ENCODE measurements at places on chromosomes 11 and 22.

DNA sequence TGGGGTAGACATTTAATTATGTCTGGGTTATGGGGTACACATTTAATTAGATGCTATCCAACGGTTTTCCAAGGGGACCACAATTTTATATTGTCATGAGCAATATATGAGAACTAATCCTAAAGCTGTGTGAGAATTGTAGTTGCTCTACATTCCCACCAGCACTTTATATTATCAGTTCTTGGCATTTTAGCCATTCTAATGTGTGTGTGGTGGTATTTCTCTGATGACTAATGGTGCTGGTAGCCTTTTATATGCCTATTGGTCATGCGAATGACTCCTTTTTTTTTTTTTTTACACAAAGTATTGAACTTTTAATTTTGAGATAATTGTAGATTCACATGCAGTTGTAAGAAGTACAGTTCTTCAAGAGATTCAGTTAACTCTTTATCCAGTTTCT is 26.2 kb downstream of the TMEM135 start:
- DNase-seq = no peak

DNA sequence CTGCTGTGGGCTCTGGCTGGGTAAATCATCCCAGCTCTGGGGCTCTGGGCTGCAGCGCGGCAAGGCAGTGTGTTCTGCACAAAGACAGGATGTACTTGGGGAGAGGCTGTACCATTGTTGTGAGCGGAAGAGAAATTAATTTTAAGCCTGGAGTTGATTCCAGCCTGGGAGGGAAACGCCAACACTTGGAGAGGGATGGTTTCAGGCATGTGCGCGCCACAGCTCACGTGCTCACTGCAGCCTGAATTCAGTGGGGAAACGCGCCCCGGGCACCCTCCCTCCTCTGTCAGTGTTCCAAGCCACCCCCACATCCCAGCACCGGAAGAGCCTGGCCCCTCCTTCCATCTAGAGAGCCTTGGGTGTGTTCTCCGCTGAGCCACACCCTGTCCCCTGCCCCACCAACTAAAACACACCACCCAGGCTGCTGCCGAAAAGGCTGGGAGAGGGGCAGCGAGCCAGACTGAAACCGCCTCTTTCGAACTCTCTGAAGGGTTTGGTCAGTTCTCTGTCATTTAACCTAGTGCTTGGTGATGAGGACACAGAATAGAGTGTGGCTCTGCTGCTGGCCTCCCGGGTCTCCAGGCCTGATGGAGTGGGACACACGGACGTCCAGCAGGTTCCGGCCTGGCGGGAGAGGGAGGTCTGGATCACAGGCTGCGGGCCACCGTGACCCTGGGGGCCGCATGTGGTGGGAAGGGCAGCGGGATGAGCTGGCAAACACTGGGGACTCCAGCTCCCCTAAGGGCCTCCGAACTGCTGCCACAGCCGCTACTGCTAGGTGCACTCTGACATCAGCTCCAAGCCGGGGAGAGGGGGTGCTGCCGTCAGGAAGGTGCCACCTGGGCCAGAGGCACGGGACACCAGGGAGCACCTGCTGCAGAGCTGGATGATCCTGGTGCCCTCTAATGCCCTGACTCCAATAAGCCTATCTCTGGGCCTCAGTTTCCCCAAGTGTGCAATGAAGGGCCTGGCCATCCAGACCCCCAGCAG is 230.8 kb downstream of the CTTN start:
- no peak for DNase-seq

DNA sequence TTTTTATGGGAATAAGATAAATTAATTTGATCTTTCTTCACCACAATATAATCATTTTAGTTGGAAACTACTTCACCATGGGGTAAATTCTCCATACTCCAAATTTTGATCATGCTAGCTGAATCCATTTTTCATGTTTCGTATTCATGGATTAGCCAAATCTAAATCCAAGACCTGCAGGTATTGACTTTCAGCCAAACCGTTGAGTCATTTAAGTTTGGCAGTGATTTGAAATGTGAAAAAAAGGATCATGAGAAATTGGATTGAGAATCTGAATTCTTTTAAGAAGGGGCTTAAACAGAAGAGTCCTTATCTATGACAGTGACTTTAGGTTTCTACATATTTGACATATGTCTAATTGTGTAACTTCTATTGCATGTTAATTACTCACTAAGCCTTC is 5.3 kb downstream of the GAS2 start:
- DNase-seq = no peak

DNA sequence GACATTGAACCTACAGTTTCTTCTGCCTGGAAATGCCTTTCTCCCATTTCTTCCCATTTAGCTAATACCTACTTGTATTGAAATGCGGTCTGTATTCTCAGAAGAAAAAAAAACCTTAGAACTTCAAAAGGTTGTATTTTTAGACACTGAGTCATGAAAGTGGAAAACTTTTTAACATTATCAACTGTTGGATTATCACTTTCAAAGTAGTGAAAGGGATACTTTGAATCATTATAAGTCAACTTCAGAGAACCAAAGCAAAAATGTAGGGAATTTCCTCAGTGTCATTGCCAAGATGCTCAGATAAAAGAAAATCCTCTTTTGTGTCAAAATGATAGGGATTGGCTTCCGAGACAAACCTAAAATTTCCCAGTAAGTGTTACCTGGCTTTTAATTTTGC is 6.6 kb downstream of the HOATZ start:
- DNase-seq = no peak

DNA sequence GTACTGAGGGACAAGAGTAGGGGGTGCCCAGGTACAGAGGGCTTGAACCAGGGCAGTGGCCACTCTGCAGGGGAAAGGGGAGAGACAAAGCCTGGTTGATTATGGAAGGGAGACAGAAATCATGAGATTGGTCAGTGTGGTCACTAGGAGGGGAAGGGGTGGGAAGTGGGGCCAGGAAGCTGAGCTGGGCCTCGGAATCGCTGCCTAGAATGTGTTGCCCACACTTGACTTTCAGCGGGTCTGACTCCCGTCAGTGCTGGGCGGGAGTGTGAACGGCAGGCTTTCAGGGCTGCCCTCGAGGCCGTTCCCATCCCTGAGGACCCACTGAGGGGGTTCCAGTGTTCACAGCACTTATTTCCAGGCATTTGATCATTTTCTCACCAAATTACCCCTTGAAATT is 5.9 kb downstream of the DAGLA start:
- DNase-seq = no peak

DNA sequence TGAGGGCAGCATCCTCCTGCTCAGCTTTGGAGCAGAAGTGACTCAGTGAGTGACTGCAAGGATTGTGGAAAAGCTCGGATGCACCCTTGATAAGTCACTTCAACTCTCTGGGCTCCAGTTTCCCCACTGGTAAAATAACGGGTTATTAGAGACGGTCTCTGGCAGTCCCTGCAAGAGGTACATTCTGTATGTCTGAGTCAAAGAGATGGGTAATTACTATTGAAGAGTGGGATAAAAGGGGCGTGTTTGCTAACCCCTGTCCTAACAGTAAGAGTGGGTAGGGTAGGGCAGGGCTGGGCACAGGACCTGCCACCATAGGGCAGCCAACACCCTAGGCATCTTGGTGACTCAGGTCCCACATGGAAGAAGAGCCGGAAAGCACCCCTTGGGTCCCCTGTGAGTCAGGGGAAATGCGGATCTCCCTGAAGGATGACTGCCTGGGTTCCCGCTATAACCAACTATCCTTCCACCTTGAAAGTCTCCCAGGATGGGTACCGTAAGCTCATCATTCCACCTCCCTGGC is 7.3 kb upstream of the AHNAK start:
- DNase-seq = no peak

GRCh38 chr11:70660059-70660888 is 261.9 kb downstream of the CTTN start:
- no peak for DNase-seq
